ENCODE measurements at places on chromosomes 4 and X.

DNA sequence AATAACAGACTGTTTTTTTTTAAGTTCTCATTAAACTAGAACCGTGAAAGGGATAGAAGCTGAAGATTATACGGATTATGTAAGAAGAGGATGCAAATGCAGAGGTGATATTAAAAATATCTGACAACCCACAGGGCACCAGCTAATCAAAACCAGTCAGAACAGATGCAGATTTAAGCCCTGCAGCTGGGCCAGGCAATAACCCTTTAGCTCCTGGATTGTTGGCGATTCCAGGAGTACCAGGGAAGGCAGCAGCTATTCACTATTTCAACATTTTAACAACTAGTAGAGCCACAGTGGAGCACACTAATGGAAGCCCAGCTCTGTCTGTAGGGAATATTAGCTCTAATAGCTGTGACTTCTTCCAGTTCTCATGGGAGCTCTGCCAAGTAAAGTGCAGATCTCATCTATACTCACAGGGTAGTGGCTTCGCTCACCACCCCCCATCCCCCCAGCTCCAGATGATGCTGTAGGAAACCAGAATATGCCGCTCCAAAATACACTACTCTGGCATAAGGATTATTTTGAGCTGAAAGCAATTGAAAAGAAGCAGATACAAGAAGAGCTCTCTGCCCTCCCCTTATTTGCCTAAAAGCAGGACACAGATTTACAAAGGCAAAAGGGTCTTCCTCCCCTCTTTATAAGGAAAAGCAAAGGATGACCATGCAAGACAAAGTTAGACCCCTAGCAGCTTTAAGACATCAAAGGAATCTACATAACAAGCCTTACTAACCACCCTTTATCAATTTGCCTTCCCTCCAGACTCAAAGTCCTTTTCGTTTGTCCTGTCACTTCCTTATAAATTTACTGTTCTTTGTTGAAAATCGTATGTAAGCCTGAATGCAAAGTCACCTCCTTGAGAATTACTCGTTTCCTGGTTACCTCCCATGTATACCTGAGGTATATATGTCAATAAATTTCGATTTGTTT lies 13.7 kb downstream of the SCD5 start:
- no peak for DNase-seq

GRCh38 chr4:38670939-38671591 lies 7.1 kb downstream of the KLF3 start:
- DNase-seq: no peak

DNA sequence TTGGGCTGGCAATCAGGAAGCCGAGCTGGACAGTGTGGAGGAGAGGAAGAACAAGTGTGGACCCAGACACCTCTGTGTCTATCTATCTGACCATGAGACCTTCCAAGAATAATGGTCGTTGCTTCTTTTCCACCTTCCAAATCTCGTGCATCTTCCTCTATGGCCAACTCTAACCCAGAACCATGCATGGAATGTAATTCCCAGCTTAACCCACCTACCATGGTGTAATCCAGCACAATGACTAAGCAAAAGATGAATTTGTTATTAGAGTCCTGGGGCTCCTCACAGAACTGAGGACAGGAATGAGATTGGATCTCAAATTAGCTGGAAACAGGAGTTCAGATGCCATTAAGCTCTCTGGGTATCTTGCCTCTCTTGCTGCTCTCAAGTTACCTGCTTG lies 17.4 kb upstream of the TMEM184C start:
- DNase-seq: no peak

GRCh38 chr4:153295131-153295755 lies 49.2 kb upstream of the MND1 start:
- no peak for DNase-seq

GRCh38 chrX:41796577-41796976 lies 72.6 kb downstream of the GPR82 start:
- no peak for DNase-seq

DNA sequence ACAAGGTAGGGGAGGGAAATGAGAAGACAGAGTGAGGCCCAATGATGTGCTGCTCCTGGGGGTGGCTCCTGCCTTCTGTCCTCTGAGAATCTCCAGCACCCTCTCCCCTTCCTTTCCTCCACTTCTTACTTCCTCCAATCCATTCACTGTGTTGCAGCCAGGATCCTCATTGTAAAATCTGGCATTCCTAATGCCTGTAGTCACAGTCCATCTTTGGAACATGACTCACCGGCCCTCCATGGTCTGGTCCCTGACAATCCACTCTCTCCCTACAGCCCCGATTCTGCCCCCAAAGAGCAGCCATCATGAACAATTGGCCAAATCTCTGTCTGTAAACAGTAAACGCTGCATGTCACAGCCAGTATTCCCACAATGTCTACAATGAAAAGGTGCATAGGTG lies 72.9 kb downstream of the CLNK start:
- peak; percentile 85 for DNase-seq

DNA sequence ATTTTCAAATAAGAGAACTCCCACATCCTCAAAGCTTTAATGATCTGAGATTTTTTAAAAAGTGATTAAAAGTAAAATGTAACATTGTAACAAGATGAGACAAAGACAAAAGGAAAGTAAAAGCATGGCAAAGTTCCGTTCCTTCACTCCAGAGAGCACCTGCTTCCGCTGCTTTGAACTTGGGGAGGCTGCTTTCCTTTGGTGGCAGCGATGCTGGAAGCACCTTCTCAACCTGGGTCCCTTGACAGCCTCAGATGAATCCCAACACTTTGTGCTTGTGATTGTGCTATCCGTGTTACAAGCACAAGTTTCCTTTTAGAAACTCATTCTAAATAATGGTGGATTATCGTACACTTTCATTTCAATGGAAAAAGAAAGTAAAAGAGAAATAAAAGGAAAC lies 59.7 kb downstream of the HADH start:
- DNase-seq: no peak

DNA sequence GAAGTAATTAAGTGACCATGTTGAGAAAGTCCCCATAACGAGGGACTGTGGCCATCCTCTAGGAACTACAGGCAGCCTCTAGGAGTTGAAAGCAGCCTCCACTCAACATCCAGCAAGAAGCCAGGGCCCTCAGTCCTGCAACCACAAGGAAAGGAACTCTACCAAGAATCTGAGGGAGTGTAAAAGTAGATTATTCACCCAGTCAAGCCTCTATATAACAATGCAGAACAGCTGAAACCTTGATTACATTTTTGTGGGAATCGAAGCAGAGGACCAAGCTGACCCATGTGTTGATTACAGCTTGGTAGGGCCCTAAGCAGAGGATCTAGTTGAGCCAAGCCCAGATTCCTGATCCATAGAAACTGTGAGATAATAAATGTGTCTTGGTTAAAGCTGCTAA lies 17.1 kb downstream of the RPS6KA6 start:
- DNase-seq: no peak

- DNase-seq: no peak
Measured at GRCh38 chrX:94288325-94288724, 614.3 kb downstream of the FAM133A start.

GRCh38 chr4:101264993-101265815 lies 82.1 kb downstream of the PPP3CA start:
- DNase-seq: no peak

DNA sequence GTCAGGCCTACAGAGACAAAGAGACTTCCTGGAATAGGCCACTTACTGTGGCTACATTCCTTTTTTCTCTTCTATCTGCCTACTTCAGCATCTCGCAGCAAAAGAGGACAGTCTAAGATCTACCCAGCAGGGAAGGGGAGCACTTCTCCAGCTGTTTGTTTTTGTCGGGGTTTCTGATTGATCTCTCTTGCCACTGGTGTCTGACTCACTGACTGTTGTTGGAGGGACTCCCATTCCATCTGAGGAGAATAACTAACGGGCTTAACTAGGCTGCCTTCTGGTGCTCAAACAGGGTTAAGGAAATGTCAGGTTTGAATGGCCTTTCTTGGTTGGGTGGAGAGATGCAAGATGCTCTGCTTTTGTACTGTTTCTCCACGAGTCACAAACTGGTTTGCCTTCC lies 100.2 kb upstream of the TMEM164 start:
- no peak for DNase-seq

- no peak for DNase-seq
Measured at GRCh38 chr4:73067971-73068394, 1.5 kb downstream of the COX18 start.

- DNase-seq: no peak
Measured at GRCh38 chrX:149207518-149207917, 297.6 kb downstream of the IDS start.

- DNase-seq: no peak
Measured at GRCh38 chr4:153522802-153523094, 56.6 kb downstream of the TMEM131L start.

- no peak for DNase-seq
Measured at GRCh38 chr4:143654571-143654970, 45.9 kb downstream of the FREM3 start.

DNA sequence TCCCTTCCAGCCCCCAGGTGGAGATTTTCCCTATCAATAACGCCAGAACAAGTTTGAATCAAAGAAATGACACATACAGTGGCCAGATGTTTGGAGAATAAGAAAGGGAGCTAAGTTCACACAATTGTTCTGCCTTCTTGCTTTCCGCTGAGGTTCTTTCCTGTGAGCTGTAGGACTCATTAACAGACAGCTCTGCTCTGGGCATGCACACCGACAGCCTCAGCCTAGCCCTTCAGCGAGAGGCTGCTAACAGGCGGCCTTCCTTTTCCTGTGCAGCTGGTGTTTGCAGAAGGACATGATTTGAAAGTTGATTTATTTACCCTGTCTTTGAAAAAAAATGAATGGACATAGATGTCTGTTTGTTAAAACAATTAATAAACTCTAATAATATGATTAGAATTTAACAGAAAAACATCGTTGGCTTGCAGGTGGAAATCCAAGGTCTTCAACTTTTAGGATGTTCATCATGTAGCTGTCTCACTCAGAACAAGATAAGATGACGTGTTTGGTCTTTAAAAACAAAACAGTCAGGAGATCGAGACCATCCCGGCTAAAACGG lies 183.3 kb downstream of the KDR start:
- DNase-seq: no peak

Measured in SJSA1 (cell line).